ENCODE measurements at places on chromosomes 4 and X. TPM values are rescaled to one million over a fixed set of nuclear protein-coding genes. Genes with fewer than 3 reads are reported as not detected.

SORCS2 gene
- total RNA-seq: 25.7 TPM

CFAP99 gene
- total RNA-seq: not detected

GCNA gene
- total RNA-seq: 2.2 TPM

KLF8 gene
- 6.8 TPM for total RNA-seq

C4orf17 gene
- total RNA-seq: not detected

IL1RAPL2 gene
- 0.22 TPM for total RNA-seq

AMTN gene
- total RNA-seq: not detected

DNA sequence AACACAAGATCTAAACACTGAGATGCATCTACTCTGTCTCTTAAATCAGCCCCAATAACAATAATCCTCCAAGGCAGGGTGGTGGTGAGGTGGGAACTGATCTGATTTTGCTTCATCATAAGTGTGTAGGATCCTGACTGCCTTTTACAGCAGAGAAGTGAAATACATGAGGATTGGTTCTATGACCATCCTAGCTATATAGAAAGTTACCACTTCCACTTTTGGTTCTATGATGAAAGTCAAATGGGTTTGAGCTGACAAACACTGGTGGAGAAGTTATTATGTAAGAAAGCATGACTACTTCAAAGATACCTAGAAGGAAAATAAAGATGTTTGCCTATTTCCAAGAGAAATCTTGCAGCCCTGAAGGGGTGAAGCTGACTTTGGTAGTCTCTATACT lies 181.6 kb downstream of the NKX6-1 start:
- no peak for DNase-seq

- DNase-seq: peak; percentile 77
These were observed 289.0 kb downstream of the STIM2 start for GRCh38 chr4:27149541-27150212.

- no peak for DNase-seq
These were observed 2.3 kb upstream of the MSL3 start for GRCh38 chrX:11755724-11756123.

DNA sequence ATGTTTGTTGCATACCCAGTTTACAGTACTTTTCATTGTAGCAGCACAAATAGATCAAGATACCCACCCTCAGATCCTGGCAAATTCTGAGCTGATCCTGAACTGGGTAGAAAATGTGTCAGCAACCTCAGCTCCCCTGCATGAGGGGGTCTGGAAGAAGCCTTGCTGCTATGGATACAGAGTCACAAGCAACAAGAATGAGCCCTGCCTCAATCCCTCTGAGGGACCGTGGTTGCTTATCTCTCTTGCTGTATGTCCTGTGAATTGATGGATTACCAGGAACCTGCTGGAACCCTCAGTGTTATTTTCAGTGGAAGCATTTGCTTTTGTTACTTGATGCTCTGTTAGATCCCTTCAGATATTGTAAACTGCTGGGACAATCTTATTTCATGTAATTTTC lies 331.0 kb downstream of the STIM2 start:
- DNase-seq: no peak

DNA sequence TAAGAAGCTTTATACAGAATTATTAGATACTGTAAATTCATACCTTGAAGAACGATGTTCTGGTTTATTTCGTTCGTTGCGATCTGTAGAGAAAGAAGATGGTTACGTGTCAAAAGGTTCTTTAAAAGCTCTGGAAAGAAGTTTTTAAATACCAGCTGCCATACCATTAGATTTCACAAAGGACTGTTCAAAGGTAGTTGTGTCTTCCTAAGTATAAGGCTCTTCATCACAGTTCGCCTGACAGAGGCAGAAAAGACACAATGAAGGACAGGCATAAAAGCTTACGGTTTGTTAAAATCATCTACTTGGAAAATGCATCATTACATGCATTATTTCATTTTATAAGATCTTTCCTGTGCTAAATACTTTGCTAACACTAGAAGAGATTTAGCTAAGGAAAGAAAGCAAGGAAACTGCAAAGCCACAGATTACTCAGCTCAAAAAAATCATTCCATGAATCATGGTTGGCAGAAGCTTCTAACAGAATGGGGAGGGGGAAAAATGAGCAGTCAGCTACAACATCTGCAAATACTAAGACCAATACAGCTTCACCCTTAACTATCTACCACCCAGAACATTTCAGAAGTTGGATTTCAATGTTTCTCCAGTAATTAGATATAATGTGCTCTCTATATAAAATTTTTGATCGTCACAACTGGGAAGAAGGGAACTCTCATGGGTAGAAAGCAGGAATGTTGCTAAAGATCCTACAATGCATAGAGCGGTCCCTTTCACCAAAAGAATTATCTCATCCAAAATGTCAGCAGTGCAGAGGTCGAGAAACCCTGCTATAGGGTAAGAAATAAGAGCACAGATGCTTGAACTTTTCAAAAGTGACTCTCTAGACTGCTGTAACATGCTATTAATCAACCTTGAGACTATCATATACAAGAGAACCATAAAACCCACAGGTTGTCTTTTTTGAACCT lies 50.7 kb upstream of the PRSS48 start:
- peak; percentile 88 for DNase-seq

- no peak for DNase-seq
These were observed 18.0 kb downstream of the CDKL2 start for GRCh38 chr4:75612306-75612705.

GRCh38 chrX:72540318-72540717 lies 32.3 kb downstream of the HDAC8 start:
- DNase-seq: peak; percentile 10

GRCh38 chr4:75034523-75034922 lies 101.6 kb downstream of the PARM1 start:
- no peak for DNase-seq

- no peak for DNase-seq
These were observed 103.3 kb upstream of the ANK2 start for GRCh38 chr4:112946127-112946526.
